ENCODE measurements at places on chromosomes 4 and X.

DNA sequence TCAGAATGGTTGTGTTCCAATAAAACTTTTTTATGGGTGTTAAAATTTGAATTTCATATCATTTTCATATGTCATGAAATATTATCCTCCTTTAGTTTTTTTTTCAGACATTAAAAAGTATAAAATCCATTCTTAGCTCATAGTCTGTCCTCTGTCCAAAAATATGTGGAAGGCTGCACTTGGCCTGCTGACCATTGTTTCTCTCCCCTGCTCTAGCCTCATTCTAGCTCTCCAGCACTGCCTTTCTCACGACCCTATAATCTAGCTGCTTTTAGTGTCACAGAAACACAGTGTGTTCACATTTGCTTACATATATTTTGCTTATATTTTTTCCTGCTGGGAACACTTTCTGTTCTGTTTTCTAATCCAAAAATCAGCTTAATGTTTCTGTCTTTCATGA, 165.0 kb upstream of the ANK2 start:
- no peak for DNase-seq

DNA sequence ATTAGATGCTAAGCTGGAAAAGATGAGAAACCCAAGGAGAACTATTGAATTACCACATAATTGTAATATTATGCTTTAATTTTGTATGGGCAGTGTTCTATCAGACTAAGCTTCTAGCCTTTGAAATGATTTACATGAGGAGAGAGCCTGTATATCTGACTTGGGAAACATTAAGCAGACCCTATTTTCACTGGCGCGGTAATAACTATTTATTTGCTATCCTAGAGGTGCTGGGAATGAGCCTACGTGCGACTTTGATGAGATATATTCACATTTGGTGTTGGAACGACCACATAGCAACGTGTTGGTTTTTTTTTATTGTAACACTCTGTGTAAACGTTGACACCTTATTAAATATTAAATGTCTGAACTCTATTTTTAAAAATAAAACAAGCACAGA, 80.5 kb downstream of the CLCN4 start:
- no peak for DNase-seq

DNA sequence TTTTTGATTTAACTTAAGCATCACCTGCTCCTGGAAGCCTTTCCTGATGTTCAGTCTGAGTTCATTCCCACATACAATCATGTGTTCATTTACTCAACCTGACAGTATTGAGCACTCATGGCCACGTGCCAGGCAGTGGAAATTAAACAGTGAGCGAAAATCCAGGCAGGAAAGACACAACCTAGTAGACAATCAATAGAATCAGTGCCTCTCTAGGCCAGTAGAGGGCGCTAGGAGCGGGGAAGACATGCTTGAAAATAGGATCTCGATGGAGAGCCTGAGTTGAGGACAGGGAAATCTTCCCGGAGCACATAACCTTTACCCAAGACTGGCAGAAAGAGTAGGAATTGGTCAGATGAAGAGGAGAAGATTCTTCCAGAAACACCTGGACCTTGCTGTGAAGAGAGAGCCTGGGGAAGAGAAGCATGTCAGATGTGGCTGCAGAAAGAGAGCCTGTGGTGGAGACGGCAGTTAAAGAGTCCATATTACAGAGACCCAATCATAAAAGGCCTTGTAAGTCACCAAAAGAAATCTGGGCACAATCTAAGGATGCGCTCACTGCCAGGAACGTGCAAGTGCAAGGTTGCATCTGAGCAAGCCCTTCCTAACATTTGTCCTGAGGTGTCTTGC, 103.5 kb downstream of the LDB2 start:
- DNase-seq = peak; percentile 11

- no peak for DNase-seq
Observed at GRCh38 chr4:26022346-26023202, 108.6 kb downstream of the SMIM20 start.

- DNase-seq = no peak
Observed at GRCh38 chr4:173436149-173436579, 37.2 kb upstream of the SCRG1 start.

GRCh38 chr4:55675196-55675793, 39.2 kb upstream of the NMU start:
- no peak for DNase-seq

GRCh38 chr4:88159229-88159725, 838 bp upstream of the ABCG2 start:
- DNase-seq = no peak

- DNase-seq = no peak
Observed at GRCh38 chr4:18197467-18197866, 175.9 kb upstream of the LCORL start.

DNA sequence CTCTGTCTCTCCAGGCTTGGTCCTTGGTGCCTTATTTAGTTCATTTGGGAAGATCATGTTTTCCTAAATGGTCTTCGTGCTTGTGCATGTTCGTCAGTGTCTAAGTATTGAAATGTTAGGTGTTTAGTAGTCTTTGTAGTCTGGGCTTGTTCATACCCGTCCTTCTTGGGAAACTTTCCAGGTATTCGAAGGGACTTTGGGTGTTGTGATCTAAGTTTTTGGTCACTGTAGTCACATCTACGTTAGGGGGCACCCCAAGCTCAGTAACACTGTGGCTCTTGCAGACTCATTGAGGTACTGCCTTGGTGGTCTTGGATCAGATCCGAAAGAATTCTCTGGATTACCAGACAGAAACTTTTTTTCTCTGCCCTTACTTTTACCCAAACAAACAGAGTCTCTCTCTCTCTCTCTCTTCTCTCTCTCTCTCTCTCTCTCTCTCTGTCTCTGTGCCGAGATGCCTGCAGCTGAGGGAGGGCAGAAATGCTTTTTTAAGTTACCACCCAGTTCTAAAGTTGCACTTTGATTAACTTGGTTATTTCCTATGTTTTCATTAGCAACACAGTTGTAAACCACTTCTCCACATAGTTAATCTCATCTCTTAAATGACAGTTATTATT, 67.6 kb upstream of the SLC7A3 start:
- DNase-seq = peak; percentile 24

DNA sequence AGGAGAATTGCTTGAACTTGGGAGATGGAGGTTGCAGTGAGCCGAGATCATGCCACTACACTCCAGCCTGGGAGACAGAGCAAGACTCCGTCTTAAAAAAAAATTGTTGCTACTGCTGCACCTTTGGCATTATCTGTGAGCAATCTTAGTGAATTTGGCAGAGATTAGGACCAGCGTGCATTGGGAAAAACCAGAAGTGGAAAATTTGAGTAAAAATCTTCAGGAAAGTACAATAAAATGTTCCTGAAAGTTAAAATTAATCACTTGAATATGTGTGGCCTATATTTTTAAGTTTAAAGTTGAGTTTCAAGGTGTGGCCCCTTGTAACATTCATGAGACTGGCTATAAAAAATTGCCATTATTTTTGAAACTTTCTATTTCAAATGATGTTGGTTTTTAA, 85.1 kb downstream of the SPRY1 start:
- DNase-seq = no peak

GRCh38 chr4:151114338-151114737, 14.9 kb downstream of the RPS3A start:
- no peak for DNase-seq

GRCh38 chr4:174672276-174672675, 150.0 kb upstream of the HPGD start:
- DNase-seq = no peak

- no peak for DNase-seq
Observed at GRCh38 chr4:88802585-88803286, 105.1 kb upstream of the NAP1L5 start.

GRCh38 chr4:89904524-89904923, 9.9 kb downstream of the MMRN1 start:
- no peak for DNase-seq

GRCh38 chrX:46330981-46331380, 214.2 kb downstream of the ZNF674 start:
- no peak for DNase-seq

DNA sequence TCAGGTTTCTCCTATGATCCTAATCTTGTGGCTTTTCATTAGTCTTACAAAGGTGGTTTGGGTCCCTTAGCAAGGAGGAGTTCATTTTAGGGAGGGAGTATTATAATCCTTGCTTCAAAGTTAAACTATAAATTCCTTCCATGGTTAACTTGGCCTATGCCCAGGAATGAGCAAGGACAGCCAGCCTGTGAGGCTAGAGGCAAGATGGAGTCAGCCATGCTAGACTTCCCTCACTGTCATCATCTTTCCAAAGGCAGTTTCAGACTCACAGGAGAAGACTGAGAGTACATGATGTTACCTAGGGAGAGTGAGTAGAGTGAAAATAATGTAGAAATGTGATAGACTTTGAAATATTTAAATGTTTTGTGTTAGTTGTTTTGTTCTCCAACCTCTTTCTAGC, 192.3 kb downstream of the GPAT3 start:
- DNase-seq = no peak

GRCh38 chr4:126820631-126821030, 812.1 kb upstream of the INTU start:
- no peak for DNase-seq

DNA sequence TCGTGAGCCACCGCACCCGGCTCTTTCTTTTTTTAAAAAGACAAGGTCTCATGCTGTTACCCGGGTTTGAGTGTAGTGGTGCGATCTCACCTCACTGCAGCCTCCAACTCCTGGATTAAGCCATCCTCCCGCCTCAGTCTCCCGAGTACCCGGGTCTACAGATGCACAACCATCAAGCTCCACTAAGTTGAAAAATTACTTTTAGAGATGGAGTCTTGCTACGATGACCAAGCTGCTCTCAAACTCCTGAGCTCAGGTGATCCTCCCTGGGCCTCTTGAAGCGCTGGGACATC, 2.0 kb downstream of the SLC25A6 start:
- DNase-seq = no peak

- no peak for DNase-seq
Observed at GRCh38 chrX:22184096-22184495, 88.6 kb upstream of the CBLL2 start.

GRCh38 chr4:180665481-180665880, 1577.7 kb upstream of the TENM3 start:
- DNase-seq = no peak

- no peak for DNase-seq
Observed at GRCh38 chrX:17377091-17377717, 2.2 kb downstream of the NHS start.

DNA sequence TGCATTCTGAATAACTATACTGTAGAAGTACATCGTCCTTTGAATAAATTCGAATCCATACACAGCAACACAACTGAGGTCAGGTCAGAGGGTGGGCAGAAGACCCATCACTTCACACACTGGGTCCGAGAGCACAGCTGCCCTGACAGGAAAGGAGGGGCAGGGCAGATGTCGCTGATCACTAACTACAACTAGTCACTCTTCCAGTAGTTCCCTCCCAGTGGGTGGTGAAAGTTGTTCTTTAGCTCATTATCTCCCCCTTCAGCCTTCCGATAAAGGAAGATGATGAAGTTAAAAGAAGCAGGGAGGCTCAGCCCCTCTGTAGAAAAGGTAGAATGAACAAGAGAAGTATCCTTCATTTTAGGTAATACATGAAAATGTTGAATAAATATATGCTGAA, 278.9 kb downstream of the INPP4B start:
- DNase-seq = peak; percentile 77

DNA sequence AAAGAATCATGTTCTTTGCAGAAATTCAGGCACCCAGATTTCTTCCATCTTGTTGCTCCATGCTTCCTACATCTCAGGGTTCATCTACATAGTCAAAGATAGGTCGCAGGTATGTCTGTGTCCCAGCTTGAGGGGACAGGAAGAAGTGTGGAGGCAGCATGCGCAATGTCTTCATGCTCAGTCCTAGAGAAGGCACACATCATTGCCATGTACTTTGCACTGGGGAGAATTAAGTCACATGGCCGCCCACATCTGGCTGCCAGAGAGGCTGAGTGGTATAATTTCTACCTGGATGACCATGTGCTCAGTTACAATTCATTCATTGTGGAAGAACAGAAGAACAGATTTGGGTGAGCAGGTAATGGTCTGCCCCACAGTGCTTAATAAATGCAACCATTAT, 54.1 kb downstream of the GAB1 start:
- DNase-seq = no peak

- no peak for DNase-seq
Observed at GRCh38 chr4:153260553-153261300, 56.5 kb downstream of the TRIM2 start.

DNA sequence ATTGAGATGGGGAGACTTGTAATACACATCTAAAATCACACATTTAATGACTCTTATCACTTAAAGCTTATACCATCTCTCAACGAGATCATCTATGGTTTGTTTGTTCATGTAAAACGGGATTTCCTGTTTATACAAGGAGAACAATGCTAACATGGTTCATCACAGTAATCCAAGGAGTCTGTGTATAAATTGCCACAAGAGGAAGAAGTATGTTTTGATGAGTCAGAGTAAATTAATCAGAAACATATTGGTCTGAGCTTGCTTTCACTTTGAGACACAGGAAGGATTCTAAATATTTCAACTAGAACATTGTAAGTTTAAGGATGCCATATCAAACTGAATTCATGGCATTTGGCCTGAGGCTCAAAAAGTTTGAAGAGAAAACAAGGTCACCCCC, 594.1 kb downstream of the GLUD2 start:
- no peak for DNase-seq

DNA sequence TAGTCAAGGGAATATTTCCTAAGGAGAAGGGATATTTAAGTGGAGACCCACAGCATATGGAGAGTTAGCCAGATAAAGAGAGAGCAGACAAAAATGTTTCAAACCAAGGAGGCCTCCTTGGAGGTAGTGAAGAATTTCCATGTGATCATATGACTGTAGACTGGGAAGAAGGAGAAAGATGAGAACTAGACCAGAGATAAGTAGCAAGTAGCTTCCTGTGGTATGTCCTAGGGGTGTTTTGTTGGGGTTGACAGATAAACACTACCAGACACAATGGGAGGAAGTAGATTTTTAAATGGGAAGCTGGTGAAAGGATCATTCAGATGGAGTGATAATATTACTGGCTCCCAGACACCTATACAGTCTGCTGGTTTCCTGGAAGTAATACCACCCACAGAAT, 13.6 kb downstream of the SYAP1 start:
- DNase-seq = no peak

DNA sequence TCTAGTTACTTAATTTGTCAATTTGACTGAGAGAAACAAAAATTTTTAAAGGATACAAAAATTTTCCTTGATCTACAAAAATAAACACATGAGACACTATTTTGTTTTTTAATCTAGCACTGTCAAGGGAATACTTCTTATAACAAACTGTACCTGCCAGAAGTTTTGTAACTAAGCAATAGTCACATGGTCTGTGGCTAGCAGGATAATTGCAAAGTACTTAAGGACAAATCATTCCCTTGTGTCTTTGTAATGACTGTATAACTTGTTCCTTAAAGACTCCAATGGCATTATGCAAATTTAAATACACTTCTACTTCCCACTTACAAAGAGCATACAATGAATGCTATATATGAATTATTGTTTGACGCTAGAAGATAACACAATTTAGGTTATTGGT, 25.1 kb upstream of the ANK2 start:
- no peak for DNase-seq

Data from CD4-positive, alpha-beta T cell treated with Interleukin-12 subunit alpha and Interleukin-12 subunit beta, for 1 hour (primary cell).